DMS79 (cell line): ENCODE measurements at places on chromosomes 4 and X.

DNA sequence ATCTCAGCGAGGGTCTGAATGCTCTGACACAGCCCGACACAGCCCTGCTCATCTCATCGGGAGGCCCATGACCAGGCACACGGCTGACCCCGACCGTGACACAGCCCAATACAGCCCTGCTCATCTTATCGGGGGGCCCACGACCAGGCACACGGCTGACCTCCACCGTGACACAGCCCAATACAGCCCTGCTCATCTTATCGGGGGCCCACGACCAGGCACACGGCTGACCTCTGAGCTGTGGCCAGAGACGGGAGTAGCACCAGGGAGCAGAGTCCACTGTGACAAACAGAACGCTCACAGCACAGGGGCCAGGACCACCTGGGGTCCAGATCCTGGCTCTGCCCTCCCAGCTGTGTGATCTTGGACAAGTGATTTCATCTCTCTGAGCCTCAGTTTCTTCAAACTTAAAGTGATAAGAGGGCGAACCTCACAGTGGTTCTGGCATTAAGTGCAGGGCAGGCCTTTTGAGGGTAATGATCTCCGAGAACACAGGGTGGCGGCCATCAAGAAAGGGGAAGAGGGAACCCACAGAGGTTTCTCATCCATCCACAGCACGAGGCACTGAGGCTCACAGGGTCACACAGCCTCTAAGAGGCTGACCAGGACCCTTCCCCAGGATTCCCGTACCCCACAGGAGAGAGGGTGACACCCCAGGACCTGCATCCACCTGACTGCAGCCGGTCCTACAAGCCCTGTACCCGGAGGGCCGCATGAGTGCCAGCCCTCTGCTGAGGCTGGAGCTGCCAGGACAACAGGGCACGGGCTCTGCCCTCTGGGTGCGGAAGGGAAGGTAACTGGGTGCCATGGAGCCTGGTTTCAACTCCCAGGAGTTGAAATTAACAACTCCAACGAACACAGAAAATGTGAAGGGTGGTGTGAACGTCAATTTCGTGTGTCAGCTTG lies 60.1 kb downstream of the WFS1 start:
- DNase-seq = no peak

DNA sequence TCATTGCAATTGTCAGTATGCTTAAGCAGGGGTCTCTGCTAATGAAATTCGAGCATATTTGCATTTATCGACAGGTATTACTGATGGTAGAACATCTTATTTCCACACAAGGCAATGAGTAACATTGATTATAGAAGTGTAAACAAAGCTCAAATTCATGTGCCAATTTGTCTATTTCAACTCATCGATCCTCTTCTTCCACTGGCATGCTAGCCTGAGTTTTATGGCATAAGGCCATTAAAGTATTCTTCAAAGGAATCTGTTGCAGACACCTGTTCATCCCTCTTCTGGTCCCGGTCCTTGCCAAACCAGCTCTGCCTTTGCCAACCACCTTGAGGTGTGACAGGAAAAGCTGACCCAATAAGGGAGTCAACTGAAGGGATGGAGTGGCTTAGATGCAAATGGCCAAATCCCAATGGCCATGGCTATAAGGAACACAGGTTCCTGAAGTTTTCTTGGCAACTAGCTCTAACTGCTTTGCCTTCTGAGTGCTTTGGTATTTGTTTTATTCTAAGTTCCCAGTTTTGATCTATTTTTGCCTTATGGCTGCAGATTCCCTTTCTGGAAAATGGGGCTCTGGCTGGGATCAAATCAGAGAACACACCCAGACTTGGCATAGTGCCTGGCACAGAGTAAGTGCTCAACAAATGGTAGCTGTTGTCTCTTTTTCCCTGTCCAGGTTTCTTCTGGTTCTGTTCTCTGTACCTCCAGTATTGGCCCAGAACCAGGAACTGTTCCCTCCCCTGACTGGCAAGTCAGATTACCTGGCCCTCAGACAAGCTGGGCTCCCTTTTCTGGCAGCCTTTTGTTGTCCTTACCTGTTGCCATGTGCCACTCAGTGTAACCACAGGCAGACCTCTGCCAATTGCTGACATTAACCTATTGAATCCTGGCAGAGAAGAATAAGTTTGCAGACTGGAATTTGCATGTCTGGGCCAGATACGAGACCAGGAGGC lies 63.1 kb downstream of the RTL9 start:
- peak; percentile 60 for DNase-seq

GRCh38 chr4:158521484-158522088 lies at the start of gene RXFP1:
Gene RXFP1, plus strand, starts transcription at chr4:158521882. Its CDS starts 95 bp downstream, at chr4:158521977.
- DNase-seq = no peak

GRCh38 chrX:75968293-75968692 lies 183.2 kb upstream of the MAGEE2 start:
- no peak for DNase-seq

DNA sequence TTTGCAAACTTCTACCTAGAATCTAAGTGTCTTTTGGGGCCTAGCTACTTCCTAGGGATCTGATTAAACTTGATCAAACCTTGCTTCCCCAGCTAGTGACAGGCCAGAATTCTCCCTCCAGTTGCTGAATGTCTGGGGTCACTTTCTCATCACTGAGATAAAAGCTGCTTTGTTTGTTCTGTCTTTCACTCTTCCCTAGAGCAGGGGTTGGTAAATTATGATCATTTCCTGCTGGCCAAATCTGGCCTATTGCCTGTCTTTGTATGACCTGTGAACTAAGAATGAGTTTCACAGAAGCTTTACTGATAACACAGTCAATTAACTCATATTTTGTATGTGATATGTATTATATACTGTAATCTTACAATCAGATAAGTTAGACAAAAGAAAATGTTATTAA lies 157.8 kb upstream of the AADAT start:
- no peak for DNase-seq

- no peak for DNase-seq
These were observed 23.7 kb downstream of the NEUROG2 start for GRCh38 chr4:112492321-112492720.

GRCh38 chr4:159540501-159540900 lies 437.6 kb downstream of the RAPGEF2 start:
- no peak for DNase-seq

- DNase-seq = no peak
These were observed 46.9 kb upstream of the RHOH start for GRCh38 chr4:40149960-40150385.

GRCh38 chrX:123476611-123477219 lies 256.1 kb downstream of the THOC2 start:
- no peak for DNase-seq

DNA sequence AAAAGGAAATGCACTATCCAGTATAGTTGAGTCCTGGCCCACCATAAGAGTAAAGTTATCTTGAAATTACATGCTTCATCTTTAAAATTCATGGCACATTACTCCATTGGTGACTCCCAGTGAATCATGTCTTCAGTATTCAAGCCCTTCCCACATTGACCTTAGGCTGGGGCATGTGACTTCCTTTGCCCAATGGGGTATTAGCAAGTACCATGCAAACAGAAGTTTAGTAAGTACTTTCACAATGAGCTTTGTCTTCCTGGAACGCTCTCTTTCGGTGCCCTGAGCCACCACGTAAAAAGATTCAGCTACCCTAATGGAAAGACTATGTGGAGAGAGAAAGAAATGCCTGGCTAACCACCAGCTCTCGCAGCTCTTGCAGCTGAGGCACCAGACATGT lies 235.4 kb downstream of the HNRNPD start:
- no peak for DNase-seq

DNA sequence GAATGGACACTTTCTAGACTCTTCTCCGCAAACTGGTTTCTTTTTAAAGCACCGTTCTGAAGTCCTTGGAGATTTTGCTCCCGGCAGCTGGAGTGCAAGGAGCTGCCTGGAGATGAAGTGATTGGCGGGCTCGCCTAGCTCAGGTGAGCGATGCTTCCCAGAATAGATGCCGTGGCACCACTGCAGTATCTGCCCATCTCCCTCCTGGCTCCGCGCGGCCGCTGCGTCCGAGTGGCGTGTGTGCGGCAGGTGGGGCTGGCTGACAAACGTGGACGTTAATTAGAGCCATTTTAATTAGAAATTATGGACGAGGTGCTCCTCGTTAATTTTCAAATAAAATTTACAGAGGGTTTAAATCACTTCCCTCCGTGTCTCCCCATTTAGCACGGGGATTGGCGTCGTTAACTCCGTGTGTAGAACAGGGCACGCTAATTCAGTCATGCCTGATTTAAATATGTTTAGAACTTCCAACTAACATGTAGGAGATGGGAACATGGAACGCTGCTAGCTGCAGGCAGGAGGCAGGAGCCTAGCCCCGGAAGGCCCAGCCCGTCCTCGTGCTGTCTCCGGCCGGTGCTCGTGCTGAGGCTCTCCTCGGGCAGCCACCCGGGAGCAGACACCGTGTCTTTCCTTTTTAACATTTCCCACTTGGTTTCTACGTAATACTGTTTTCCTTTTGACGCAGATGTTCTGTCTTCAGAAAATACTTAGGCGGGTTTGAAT lies 11.6 kb downstream of the UVSSA start:
- DNase-seq = no peak

DNA sequence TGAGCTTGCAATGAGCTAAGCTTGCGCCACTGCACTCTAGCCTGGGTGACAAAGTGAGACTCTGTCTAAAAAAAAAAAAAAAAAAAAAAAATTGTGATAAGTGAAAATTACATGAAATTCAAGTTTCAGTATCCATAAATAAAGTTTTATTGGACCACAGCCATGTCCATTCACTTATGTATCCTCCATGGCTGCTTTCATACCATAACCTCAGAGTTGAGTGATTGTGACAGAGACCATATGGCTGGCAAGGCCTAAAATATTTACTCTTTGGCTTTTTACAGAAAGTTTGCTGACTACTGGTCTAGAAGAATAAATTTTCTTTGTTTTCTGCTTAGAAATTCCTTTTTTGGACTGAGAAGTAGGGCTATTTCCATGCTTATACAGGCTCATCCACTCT lies 11.8 kb upstream of the SHISA3 start:
- DNase-seq = no peak

DNA sequence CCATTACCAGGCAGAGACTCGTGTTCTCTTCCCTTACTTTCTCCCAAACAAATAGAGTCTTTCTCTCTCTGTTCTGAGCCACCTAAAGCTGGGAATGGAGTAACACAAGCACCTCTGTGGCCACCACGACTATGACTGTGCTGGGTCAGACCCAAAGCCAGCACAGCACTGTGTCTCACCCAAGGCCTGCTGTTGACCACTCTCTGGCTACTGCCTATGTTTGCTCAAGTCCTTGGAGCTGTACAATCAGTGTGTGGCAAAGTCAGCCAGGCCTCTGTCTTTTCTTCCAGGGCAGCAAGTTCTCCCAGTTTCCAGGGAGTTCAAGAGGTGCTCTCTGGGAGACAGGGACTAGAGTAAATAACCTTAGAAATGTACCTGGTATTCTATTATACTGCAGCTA lies 239.4 kb downstream of the FAM47A start:
- no peak for DNase-seq

DNA sequence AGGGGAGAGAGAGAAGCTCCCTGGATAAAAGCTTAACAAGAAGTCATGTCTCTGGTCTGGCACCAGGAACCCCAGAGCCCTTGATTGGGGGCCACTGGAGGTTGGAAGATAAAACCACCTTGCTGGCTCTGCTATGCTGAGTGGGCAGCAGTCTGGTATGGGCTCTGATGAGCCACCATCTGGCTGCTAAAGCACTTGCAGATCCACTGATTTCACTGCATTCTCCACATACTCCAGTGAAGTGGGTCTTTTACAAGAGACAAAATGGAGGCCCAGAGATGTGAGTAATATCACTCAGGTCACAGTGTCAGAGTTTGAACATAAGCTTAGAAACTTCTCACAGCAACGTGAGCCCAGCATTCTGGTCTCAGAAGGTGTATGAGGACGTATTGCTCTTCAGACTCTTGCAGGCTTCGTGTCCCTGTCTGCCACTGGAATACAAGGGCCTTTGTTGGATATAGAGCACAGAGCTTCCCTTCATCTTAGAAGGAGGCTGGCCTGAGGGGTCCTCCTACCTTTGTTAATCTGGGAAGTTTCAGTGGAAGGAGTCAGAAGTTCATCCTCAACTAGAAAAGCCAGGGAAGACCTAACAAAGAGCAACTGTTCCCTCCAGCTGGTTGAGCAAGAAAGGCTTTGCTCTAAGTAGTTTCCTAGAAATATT lies 11.8 kb downstream of the CLDN2 start:
- DNase-seq = no peak

DNA sequence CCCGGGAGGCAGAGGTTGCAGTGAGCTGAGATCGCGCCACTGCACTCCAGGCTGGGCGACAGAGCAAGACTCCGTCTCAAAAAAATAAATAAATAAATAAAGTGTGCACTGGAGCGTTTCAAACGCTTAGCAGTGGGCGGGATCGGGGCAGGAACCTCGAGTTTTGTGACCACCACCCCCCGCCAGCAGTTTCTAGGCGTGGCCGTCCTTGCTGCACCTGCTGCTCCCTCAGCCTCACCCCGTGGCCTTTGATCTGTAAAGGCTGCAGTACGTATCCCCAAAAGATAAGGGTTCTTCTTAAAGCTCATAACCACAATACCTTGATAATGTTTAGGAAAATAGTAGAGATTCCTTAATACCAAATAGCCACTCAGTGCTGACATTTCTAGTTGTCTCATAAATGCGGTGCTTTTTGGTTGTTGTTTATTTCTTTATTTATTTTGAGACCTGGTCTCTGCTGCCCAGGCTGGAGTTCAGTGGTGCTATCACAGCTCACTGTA lies 33.2 kb downstream of the PCGF3 start:
- no peak for DNase-seq

DNA sequence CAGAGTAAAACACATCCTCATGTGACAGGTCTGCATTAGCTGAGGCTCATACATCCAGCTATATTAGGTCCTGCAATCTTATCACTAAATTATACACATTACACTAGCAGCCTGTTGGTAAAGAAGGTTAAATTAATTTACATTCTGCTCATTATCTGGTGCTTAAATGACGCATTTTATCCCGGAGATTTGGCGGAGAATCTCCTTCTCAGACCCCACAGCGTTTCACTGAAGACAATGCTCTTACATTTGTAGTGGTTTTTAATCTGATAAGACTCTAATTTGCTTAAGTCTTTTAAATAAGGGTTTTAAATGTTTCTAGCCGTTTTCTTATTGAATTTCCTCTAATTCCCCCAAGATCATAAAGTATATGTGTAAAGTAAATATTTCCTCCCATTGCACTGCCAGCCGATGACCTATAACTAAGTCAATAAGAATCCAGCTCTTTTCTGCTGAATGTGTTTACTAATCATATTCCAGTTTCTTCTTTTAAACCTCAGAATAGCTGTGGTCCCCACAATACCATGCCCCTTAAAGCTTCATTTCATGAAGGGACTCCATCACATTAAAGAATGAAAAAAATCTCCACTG lies 2.1 kb upstream of the PITX2 start:
- no peak for DNase-seq

DNA sequence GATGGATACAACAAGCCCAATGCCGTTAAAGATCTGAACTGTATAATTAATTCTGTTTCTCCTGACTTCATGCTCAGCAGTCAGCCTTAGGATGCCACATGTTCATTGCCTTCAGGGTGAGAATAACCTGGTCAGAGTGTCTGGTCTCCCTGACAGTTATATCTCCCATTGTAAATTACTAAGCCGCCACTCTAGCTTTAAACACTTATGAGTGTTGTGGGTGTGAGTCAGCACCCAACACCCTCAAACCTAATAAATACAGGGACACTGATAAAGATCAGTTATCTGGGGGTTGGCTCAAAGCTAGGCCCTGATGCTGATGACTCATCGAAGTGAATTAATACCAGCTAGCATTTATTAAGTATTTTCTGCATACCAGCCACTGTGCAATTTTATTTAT lies 64.9 kb upstream of the DYNLT3 start:
- no peak for DNase-seq
